Stimulated activated CD8-positive, alpha-beta memory T cell treated with anti-CD3 and anti-CD28 coated beads, Interleukin-12 subunit alpha, Interleukin-12 subunit beta, amount 100 ng/mL, for 1 hour (primary cell): ENCODE measurements at places on chromosomes 5 and 9.

GRCh38 chr5:81825237-81825636 is 74.3 kb upstream of the SSBP2 start:
- DNase-seq = no peak

- DNase-seq = no peak
Observed at GRCh38 chr5:172365948-172366608, 82.5 kb upstream of the UBTD2 start.

- DNase-seq = no peak
Observed at GRCh38 chr5:28012538-28012937, 974.2 kb upstream of the CDH9 start.

- DNase-seq = no peak
Observed at GRCh38 chr5:173243831-173244305, 8.9 kb upstream of the NKX2-5 start.

- no peak for DNase-seq
Observed at GRCh38 chr5:77846422-77847128, 70.4 kb upstream of the TBCA start.

- no peak for DNase-seq
Observed at GRCh38 chr9:34491596-34491995, 31.2 kb downstream of the ENHO start.

GRCh38 chr9:33815781-33816180 is 1.2 kb upstream of the UBE2R2 start:
- no peak for DNase-seq

GRCh38 chr5:124962735-124963134 is 216.3 kb upstream of the ZNF608 start:
- no peak for DNase-seq

DNA sequence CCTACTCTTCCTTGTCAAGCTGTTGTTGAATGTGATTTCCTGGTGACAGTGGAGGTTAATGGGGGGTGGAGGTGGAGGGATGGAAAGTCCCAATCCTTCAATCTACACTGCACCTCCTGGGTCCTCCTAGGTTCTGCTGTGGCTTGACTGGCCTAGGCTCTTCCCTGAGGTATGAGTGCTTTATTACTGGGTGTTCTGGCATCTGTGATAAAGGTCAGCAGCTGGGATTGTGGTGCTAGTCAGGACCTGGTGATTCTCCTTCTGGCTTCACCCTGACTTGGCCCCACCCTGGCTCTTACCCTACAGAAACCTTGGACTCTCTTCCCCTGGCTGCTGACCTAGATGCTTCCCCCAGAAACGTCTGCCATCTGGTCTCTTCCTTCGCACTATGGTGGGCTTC is 194.3 kb downstream of the ARHGEF28 start:
- no peak for DNase-seq

DNA sequence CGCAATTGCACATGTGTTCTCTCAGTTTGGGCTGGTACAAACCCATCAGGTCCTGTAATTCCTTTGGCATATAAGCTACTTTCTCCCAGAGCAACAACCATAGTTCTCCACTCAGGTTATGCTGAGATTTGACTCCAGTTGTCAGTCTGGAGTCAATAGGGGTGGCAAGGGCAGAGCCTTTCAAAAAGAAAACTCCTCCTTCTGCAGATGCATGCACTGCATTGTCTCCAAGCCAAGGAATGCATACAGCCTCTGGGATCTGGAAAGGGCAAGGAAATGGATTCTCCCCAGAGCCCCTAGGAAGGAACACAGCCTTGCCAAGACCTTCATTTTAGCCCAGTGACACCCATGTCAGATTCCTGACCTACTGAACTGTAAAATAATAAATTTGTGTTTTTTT is 31.0 kb upstream of the GZMA start:
- no peak for DNase-seq

DNA sequence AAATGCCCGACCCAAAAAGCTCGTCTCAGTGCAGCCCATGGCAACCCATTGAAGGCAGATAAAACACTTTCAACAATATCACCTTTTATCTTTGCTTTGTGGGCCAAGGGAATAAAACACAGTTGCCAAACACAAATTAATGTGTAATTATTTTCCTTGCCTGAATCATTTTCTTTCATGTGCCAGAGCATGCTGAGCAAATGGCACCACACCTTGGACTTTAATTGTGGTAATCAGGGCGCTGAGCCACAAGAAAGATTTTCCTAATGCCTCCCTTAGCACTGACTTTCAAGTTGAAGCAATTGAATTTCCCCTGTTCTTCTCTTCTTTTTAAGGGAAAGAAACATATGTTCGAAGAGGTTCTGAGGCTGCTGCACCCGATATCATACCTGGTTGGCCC is 297.1 kb upstream of the MSX2 start:
- DNase-seq = no peak

DNA sequence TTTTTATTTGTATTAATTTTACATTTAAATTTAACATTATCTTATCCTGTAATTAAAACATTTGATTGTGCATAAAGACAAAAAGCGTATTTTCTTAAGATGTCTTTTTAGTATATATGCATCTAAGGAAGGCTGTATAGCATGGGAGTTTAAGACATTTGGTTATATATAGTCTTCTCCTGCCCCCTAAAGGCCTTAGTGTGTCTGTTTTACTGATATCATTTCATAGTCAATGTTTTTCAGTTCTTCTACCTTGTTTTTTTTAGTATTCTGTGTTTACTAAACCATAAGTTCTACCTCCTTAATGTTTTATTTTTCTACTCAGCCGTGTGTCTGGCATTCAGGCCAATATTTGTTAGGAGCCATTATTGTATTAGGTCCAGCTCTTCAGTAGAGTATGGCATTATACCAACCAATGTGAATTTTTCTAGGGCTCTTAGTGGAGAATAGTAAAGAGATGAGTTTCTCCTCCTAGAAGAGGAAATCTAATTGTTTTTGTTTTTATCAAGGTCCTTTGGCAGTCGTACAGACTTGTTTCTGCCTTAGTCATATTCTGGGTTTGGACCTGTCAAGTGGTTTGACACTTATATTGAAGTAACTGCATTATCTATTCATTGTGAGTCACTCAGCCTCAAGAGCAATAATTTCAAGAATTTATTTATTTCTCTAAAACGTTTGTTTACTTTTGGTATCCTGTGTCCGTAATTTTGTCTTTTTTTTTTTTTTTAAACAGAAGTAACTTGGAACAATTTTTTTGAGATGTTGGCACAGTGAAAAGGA is 74.8 kb downstream of the SLF1 start:
- DNase-seq = no peak

GRCh38 chr9:116112236-116112635 is 41.4 kb upstream of the PAPPA start:
- no peak for DNase-seq

DNA sequence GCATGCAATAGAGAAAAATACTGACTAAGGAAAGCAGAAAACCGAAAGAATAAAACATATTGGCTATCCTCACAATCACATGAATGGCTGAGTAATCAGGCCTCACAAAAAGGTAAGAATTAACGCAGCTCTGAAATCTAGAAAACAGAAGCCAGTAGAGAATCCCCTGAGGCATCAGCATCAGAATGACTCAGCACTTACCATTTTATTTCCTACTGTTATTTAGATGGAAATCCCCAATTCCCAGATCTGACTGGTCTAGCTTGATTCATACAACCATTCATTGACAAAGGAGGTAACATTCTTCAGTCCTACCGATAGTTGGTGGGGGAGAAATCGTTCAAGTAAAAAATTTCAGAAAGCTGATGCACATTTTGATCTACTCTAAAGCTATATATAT is 1408.4 kb upstream of the WWC1 start:
- no peak for DNase-seq

DNA sequence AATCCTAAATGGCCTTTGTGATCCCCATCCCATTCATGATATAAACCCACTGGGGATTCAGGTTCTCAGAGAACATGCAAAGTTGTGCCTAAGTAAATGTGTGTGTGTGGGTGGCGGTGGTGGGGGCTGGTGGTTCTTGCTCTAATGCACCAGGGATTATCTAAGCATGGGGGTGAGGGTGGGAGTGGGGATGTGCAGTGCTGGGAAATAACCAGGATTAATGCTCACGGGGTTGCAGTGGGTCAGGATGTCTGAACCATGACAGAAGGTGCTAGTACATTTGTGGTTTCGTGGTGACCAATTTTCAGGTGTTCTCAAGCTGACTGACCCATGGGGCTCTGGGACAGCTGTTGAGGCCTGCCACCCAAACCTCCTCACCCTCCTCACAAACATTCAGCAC is 101.0 kb downstream of the ZNF608 start:
- DNase-seq = no peak

- DNase-seq = no peak
Observed at GRCh38 chr9:89622933-89623861, 18.4 kb downstream of the GADD45G start.

DNA sequence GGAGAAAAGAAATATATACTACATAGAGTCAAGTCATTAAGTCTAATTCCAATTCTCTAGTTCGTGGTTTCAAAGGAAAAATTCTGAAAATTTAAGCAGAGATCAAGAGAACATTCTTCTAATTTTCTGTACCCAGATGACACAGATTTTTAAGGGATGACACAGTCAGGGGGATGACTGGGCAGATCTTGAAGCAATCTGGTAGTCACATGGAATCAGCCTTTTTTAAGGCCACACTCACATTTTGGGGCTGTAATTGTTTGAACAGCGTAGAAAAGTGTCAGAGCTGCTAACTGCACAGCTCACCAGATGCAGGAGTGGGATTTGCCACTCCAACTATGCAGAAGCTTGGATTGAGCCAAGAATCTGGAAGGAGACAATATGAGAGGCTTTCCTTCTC is 20.4 kb downstream of the PDE4D start:
- no peak for DNase-seq

GRCh38 chr9:36492865-36493264 is 79.8 kb upstream of the MELK start:
- DNase-seq = no peak

- no peak for DNase-seq
Observed at GRCh38 chr5:112895682-112896081, 26.3 kb downstream of the REEP5 start.

DNA sequence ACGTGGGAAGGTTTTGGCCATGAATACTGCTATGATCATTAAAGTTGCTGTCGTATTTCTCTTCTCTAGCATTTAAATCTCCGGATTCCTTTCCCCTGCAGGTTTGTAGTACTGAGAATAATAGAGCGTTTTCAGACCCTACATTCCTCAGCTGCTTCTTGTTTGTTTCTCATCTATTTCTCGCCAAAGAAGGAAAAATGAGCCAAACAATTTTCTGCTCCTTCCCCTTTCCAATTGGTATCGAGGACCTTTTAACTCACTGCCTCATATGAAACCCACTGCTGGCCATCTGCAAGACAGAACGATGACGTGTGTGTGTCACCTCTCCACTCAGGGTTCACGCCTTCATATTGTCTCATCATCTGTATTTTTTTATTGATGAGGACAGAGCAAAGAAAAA is 689.4 kb upstream of the WWC1 start:
- DNase-seq = no peak

- no peak for DNase-seq
Observed at GRCh38 chr9:75467142-75467541, 378.8 kb downstream of the OSTF1 start.

GRCh38 chr5:137731176-137731575 is 4.7 kb downstream of the KLHL3 start:
- no peak for DNase-seq

GRCh38 chr5:124504081-124504916 is 242.1 kb downstream of the ZNF608 start:
- no peak for DNase-seq

GRCh38 chr9:28915202-28915930 is 1342.1 kb upstream of the C9orf72 start:
- DNase-seq = no peak

DNA sequence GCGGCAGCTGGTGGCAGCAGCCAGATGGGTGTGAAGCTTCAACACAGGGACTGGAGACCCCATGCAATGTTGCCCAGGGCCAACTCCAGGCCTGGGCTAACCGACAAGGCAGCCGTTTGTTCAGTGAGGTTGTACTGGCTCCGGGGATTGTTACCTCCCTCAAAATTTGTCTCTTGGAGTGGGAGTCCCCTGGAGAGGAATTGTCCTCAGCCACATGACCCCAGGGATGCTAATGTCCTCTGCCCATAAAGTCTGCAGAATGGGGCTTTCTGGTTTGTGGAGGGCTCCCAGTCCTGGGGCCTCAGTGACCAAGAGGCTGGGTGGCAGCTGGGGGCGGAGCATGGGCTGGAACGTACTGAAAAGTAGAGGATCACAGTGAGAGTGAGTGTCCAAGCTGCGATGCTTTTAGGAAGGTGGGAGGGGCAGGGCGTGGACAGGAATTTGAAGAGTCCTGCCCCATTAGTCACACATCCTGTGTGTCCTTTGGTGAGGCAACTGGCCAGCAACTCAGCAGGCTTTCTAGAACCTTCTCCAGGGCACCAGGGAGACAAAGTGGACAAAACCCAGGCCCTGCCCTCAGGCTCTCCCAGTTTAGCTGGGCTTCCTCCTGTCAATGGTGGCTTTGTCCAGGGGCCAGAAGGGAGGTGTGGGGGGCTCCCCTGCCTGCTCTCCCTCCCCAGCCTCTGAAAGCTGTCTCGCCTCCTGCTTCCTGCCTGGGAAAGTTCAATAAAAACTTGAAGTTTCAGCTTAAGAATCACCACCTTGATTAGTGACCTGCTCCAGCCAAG is 114.0 kb downstream of the NSG2 start:
- DNase-seq = no peak

GRCh38 chr9:129655696-129656095 is 9.8 kb upstream of the PRRX2 start:
- no peak for DNase-seq

GRCh38 chr5:174828804-174829510 is 104.6 kb downstream of the MSX2 start:
- DNase-seq = no peak

GRCh38 chr9:137785704-137786161 is 91.8 kb upstream of the CACNA1B start:
- no peak for DNase-seq

GRCh38 chr9:36222449-36222848 is 31.7 kb downstream of the CLTA start:
- DNase-seq = no peak
